ENCODE measurements at places on chromosomes 1 and 21. TPM values are rescaled to one million over a fixed set of nuclear protein-coding genes. Genes with fewer than 3 reads are reported as not detected.
A peak's percentile ranks its signal among the peaks of the same experiment; 100 is the strongest.

IL20 gene
- not detected for total RNA-seq

AZIN2 gene
- total RNA-seq: 10.4 TPM

DNA sequence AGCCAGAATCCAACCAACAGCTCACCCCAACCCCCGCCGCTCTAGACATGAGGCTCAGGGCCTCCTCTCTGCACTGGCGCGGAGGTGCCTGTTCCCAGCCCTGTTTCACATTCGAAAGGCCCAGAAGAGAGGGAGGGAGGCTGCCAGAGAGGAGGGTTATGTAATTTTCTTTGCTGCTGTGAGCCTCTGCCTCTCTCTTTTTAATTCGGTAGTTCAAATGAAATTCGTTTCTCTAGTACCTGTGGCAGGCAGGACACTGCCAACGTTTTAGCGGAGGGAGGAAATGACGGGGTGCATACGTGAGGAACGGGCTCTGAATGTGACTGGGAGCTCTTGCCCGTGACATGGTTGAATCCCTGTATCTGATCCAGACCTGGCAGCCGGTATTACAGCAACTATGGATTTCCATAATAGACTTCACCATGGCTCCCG, 9.4 kb downstream of the PRDM16 start:
- no peaks in the 10 kb centered on the region for H3K36me3 ChIP-seq
- peaks cover 61% of the 10 kb centered on the region for H3K27me3 ChIP-seq
- H3K4me3 ChIP-seq: no peak overlapping the region
- no peak for DNase-seq

DNA sequence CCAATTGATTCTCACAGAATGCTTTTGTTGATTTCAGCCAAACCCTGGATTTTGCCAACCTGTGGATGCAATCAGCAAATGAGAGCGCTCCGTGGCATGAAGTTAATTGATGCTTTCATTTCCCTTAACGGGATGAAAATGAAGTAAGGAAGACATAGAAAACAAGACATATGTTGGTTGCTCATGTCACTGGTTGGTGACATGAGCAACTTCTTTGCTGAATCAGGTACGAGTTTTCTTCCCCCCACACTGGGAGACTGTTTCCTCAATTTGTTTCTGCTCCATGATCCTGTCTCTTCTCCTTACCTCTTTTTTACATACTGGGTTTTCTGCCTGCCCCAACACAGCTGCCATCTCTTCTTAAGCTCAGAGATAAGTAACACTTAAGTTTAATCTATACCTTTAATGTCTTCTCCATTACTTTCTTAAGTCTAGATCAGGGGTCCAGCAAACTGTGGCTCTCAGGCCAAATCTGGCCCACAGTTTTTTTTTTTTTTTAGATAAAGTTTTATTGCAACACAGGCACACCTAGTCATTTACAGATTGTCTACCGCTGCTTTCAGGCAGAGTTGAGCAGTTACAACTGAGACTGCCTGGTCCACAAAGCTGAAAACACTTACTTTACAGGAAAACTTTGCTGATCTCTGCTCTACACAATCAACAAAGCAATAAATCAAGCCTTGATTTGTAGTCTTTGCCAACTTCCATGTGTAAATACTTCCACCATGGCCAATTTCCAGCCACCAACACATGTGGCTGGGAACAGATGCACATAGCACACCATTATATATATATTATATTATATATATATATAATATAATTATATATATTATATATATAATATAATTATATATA, 13.3 kb downstream of the GPR157 start:
- peaks cover 4% of the 10 kb centered on the region for H3K36me3 ChIP-seq
- H3K27me3 ChIP-seq: no peaks in the 10 kb centered on the region
- peaks cover 5% of the 10 kb centered on the region for H3K4me1 ChIP-seq
- H3K4me3 ChIP-seq: no peak overlapping the region
- H3K27ac ChIP-seq: no peak overlapping the region
- no peak for DNase-seq

GRCh38 chr1:32426489-32427255, 32.4 kb upstream of the BSDC1 start:
- H3K4me3 ChIP-seq: no peak overlapping the region
- no peak overlapping the region for H3K27ac ChIP-seq
- no peak for DNase-seq

GRCh38 chr1:49339043-49339442, 562.4 kb upstream of the BEND5 start:
- DNase-seq: no peak
- no peaks in the 10 kb centered on the region for H3K36me3 ChIP-seq
- no peak overlapping the region for H3K4me3 ChIP-seq
- H3K27ac ChIP-seq: no peak overlapping the region

DNA sequence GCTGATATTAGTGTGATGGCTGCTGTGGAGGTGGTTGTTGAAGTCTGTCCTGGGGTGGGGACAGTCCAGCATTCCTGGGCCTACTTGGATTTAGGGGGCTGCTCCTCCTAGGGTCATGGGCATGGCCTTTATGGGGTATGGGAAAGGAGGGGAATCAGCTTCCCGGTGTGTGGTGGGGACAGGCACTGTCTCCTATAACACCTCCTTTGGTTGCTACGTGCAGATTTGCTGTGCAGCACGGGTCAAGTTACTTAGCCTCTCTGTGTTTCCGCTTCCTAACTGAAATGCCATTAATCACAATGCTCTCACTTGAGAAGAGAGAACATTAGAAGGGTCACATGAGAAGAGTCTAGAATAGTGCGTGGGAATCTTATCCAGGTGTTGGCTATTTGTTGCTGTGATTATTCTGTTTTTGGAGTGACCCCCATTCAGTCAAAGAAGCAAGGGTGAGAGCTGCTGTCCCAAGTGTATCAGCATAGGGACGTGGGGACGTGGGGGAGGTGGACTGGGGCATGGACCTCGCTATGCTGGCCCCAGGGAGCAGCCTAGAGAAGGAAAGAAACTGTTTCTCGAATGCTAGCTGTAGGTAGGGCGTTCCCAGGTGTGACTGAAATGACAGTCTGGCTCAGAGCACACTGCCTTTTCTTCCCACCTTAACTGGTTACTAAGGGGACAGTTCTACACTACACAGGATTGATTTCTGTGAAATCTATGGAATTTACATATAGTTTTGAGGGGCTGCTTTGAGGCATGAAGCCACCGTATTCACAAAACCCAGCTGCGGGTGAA, 19.9 kb downstream of the SOX13 start:
- H3K27me3 ChIP-seq: no peaks in the 10 kb centered on the region
- H3K27ac ChIP-seq: no peak overlapping the region
- H3K36me3 ChIP-seq: no peaks in the 10 kb centered on the region
- no peak for DNase-seq
- no peak overlapping the region for H3K4me3 ChIP-seq

- H3K36me3 ChIP-seq: no peaks in the 10 kb centered on the region
- peaks cover 4% of the 10 kb centered on the region for H3K27me3 ChIP-seq
- DNase-seq: no peak
- H3K4me1 ChIP-seq: peaks cover 30% of the 10 kb centered on the region
- H3K27ac ChIP-seq: peak overlapping the region; percentile 57
Measured at GRCh38 chr21:32413697-32414578, 1.4 kb downstream of the EVA1C start.

- no peaks in the 10 kb centered on the region for H3K27me3 ChIP-seq
- H3K4me3 ChIP-seq: no peak overlapping the region
- DNase-seq: no peak
- H3K4me1 ChIP-seq: no peaks in the 10 kb centered on the region
Measured at GRCh38 chr1:100479620-100480338, 58.2 kb upstream of the GPR88 start.
